T-cell (primary cell): ENCODE measurements at places on chromosomes 2 and 18. TPM values are rescaled to one million over a fixed set of nuclear protein-coding genes. Genes with fewer than 3 reads are reported as not detected.

DNA sequence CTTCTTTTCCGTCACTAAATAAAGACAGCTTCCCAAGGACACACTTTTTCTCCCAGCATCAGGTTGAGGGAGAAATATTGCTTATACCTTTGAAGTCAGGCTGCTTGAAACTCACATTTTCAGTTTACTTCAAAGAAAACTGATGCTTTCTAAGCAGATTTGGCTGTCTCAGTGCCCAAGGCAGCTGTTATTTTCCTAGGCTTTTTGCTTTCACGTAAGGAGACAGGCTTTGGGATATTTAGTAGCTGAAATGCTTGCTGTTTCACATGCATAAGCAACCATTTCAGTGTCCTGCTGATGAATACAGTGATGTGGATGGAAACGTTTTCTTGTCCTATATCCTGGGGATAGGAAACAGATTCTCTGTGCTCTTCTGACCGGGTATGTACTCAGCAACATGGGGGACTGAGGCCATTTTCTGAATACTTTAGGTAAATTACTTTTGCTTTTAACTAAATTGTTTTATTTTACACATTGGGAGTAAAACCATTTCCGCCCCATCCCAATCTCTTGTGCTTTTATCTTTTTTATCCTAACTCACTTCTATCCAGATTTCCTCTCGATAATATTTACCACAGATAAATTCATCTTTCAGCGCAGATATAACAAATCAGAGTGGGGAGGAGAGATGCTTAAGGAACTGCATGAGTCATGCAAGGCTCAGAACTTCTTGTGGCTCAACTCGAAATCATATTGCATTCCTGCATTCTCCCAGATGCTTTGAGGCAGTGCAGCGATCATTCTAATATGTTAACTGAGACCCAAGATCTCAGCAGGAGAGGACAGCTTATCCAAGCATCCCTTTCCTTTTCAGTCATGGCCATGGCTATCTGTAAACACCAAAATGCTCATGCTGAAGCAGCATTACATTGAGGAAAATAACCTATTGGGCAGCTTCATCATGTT, 22.2 kb downstream of the GALR1 start:
- no peak for DNase-seq

- DNase-seq, result no peak
Observed at GRCh38 chr2:113977660-113978523, 88.0 kb downstream of the ACTR3 start.

GRCh38 chr2:165633431-165633830, 160.6 kb downstream of the GALNT3 start:
- DNase-seq, result no peak

DNA sequence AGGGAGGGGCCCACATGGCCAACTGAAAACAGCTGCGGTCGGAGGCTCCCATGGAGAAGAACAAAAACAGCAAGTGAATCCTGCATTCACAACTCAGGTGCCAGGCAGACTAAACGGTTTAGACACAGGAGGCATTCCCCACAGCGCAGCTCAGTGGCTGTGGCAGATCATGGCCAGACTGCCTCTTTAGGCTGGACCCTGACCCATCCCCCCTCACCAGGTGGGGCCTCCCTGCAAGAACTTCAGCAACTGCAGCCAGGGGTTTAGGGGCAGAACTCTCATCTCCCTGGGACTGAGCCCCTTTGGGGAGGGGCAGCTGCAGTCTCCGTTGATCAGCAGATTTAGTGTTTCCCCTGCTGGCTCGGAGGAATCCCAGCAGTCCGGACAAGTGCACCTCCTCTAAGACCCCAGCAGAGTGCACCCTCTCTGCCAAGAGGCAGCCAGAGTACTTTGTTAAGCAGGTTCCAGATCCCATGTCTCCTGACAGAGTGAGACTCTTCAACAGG, 346.7 kb downstream of the SS18 start:
- no peak for DNase-seq

The KCNJ3 gene
- total RNA-seq, result not detected
